Endothelial cell of umbilical vein (primary cell): ENCODE measurements at places on chromosomes 11 and 22.

GRCh38 chr11:71962428-71963038 lies 33.7 kb downstream of the RNF121 start:
- no peaks in the 10 kb centered on the region for H3K27me3 ChIP-seq
- peak; percentile 76 for DNase-seq
- peak overlapping the region; percentile 70 for H3K27ac ChIP-seq

DNA sequence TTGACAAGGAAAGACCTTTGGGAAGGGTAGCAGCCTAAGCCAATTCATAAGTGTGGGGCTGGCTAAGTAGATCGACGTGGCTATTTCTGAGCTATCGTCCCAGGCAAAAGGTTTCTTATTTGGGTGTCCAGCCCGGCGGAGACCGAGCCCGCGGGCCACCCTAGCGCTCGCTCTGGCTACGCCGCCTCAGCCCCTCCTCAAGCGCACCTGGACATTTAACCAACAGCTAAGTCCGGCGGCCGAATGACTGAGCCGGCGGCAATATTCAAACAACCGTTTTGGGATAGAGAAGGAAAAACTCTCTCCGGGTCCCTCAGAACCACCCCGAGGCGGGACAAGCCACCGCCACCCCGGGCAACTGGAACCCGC lies 457 bp downstream of the RNF141 start:
- H3K36me3 ChIP-seq = no peaks in the 10 kb centered on the region
- H3K27me3 ChIP-seq = no peaks in the 10 kb centered on the region
- peak; percentile 58 for DNase-seq
- H3K4me1 ChIP-seq = peaks cover 10% of the 10 kb centered on the region

DNA sequence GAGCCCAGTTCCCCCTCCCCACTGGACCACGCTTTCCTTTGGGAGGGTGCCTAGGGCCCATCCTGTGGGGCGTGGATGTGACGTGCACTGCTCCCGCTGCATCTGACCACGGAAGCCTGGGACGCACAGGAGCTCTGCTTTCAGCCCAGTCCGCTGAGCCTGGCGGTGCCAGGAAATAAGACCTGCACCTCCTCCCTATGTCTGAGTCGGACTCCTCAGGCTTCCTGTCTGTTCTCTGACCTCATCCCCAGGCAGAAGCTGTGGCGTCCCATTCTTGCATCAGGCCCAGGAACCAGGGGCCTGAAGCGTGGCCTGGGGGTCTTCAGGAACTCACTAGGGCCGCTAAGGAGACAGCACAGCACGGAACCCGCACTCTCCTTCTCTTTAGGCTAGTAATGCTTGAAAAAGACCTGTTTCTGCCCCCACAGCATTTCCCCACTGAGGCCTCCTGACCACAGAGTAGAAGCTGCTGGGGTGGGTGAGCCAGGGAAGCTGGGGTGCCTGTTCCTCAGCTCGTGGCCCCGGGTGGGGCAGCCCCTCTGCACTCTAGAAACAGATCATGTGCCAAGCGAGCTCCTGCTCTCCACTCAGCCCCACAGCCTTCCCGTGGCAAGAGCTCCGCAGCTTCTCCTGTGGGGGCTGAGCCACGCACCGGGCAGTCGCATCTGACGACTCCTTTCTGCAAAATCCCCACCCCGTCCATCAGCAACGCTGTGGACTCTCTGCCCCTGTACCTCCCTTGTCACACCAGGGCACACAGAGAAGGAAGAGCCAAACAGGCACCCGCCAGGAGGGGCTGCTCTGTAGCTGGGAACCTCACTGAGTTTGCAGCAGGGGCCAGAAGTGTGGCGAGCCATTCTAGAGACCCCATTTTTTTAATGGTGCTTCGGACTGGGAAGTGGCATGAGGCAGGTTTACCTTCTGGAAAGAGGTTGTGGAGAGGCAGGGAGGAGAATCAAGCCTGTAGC lies 22.6 kb downstream of the MOV10L1 start:
- no peak overlapping the region for H3K4me3 ChIP-seq
- peaks cover 47% of the 10 kb centered on the region for H3K4me1 ChIP-seq
- peak; percentile 90 for DNase-seq
- H3K27ac ChIP-seq = peak overlapping the region; percentile 96

GRCh38 chr22:35777335-35777975 lies 59.8 kb downstream of the APOL5 start:
- H3K36me3 ChIP-seq = peaks cover 4% of the 10 kb centered on the region
- H3K4me1 ChIP-seq = peaks cover 19% of the 10 kb centered on the region
- peak overlapping the region; percentile 72 for H3K27ac ChIP-seq
- DNase-seq = peak; percentile 64

DNA sequence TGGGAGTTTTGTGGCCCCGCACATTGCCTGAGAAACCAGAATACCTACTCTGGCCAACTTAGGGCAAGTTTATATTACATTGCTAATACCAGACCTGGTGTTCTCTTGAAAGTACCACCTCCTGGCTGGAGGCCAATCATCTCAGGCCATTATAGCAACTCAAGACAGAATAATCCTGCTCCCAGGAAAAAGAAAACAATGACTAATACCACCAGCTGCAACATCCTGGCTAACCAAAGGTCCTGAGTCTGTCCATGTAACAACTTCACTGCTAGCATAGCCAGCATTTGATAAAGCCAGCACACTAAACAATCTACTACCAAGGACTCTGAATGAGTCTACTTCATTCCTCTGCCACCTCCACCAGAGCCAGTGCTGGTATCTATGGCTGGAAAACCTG lies 1298.7 kb upstream of the CNTN5 start:
- H3K4me1 ChIP-seq = no peaks in the 10 kb centered on the region
- no peak overlapping the region for H3K27ac ChIP-seq
- H3K36me3 ChIP-seq = no peaks in the 10 kb centered on the region
- no peaks in the 10 kb centered on the region for H3K27me3 ChIP-seq
- DNase-seq = peak; percentile 39
- H3K4me3 ChIP-seq = no peak overlapping the region

- H3K4me1 ChIP-seq = peaks cover 5% of the 10 kb centered on the region
- no peak overlapping the region for H3K4me3 ChIP-seq
- no peak overlapping the region for H3K27ac ChIP-seq
- DNase-seq = no peak
These were observed 19.8 kb downstream of the A4GALT start for GRCh38 chr22:42700901-42701300.

DNA sequence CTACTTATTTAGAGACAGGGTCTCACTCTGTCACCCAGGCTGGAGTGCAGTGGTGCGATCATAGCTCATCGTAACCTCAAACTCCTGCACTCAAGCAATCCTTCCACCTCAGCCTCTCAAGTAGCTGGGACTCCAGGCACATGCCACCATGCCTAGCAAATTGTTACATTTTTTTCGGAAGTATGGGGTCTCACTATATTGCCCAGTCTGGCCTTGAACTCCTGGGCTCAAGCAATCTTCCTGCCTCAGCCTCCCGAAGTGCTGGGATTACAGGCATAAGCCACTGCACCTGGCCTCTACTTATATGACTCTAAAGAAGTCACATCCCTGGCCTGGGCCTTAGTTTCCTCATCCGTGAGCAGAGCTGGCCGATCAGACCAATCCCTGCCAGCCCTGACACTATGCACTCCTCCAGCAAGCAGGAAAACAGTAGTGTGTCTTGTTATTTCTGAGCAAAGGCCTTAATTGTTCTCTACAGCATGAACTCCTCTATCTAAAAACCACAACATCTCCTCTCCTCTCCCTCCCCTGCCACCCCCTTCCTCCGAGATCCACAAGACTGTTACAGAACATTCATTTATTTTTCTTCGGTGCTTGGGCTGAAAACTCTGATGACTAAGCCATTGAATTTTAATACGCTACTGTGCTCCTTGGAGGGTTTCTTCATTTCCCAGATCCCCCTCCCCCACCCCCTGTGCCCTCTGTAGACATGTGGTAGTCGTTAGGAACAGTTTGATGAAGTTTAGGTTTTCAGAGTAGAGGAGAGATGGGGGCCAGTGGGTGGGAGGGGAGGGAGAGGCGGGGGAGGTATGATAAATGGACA lies 91.5 kb downstream of the ABTB2 start:
- H3K36me3 ChIP-seq = no peaks in the 10 kb centered on the region
- H3K27me3 ChIP-seq = peaks cover 7% of the 10 kb centered on the region
- H3K4me3 ChIP-seq = no peak overlapping the region
- H3K27ac ChIP-seq = no peak overlapping the region
